Stromal cell of bone marrow (primary cell): ENCODE measurements at places on chromosomes 12 and 14.

DNA sequence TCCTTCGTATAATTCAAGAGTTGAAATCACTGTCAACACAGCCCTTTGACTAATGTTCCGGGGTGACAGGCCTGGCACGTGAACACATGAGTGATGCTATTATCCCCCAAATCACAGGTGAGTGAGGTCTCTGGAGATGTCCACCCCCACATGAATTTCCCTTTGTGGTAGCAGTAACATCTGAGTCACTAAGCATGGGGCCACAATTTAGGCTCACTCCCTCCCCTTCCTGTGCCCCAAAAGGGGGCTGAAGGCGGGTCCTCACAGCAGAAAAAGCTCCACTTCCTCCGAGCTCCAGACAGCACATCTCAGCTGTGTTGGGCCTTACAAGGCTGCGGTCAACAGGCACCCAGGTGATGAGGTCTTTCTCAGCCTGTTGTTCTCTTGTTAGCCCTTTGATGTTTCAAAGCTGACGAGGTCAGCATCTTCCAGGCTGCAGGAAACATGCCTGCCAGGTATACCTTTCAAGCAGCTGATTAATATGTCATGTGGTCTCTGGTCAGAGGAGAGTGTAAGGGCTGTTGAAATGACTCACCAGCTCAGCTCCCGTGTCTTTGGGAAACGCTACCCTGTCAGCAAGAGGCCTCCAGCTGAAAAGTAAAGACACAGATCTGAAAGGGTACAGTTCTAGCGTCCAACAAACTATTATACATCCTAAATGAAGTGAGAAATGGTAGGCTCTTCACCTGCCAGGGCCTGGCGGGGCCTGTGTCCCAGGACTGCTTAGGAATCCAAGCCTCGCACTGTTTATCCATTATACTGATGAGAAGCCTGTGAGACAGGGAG lies 107.3 kb downstream of the ZFP36L1 start:
- DNase-seq, result no peak

DNA sequence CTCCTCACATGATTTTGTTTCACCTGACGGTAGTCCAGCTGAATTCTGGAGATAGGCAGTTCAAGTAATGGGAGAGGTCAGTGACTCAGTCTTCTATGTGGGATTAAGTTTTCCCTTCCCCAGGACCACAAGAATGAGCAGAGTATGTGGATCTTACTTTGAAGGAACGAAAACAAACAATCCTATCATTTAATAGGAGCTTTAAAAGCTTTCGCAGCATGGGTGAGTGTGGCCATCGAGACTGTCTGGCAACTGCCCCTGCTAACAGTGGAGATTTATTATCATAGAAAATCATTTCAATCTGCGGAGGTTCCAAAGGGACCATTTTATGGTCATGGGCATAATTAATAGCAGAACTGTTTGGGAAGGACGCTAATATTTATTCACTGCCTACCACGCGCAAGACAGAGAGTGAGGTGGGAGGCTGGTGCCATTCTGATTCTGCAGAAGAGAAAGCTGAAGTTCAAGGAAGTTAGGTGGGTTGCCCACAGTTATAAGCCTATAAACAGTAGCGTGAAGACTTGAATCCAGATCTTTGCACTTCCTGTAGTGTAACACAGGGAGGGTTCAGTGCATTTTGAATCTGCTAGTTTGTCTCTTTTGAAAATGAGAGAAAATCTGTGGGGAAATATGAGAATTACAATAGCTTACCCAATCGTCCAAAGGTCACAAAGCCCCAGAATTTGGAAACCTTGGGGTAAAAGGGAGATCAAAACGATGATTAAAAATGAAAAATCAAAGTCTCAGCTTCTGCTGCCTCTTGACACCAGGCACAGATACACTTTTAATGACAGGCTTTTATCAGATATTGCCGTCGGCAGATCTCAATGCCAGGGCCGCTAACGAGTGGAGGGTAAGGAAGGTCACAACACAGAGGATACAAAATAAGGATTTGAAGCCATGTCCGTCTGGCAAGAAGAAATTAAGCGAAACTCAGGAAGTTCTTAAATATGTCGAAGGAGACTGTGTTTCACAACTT lies 209.6 kb downstream of the CRADD start:
- DNase-seq, result peak; percentile 77

GRCh38 chr12:31393004-31393550 lies 67.1 kb upstream of the SINHCAF start:
- no peak for DNase-seq

DNA sequence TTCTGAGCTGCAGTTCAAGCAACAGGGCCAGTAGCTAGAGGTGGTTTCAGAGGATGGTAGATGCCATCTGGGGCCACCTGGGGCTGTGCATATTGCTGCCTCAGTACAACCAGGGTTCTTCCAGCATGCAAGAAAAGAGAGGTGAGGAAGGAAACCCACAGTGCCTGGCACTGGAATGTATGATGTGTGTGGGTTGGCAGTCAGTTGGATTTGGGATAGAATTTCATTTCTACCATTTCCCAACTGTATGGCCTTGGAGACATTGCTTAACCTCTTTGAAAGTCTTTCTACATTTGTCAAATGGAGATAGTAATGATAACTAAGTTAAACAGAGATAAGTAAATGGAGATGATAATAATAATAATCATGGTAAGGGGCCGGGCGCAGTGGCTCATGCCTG lies 10.2 kb upstream of the LRRC10 start:
- no peak for DNase-seq
